ENCODE measurements at places on chromosomes 12 and 14. TPM values are rescaled to one million over a fixed set of nuclear protein-coding genes. Genes with fewer than 3 reads are reported as not detected.

ETFBKMT gene
- 1.6 TPM for total RNA-seq

DNA sequence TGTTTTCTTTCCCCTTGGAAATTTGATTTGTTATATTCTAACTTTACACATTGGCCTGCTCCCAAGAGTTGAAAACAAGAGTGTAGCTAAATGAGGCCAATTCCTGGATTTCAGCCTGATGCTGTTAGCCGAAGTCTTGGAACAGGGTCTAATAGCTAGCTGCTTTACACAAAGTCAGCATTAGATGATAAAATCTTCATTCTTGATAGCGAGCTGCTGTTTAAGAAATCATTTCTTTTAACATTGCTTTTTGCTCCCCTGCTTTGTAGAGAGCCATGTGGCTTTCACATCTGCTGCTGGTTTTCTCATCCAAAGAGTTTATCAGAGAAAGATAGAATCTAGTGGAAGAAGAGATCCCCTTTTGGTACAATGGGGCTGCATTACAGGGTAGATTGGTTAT is 22.3 kb downstream of the FBXW8 start:
- no peak for DNase-seq
- no peaks in the 10 kb centered on the region for H3K36me3 ChIP-seq
- peaks cover 10% of the 10 kb centered on the region for H3K4me1 ChIP-seq
- H3K27me3 ChIP-seq: no peaks in the 10 kb centered on the region
- no peak overlapping the region for H3K27ac ChIP-seq

- H3K27ac ChIP-seq: no peak overlapping the region
- DNase-seq: no peak
- H3K27me3 ChIP-seq: no peaks in the 10 kb centered on the region
- H3K4me1 ChIP-seq: no peaks in the 10 kb centered on the region
- no peaks in the 10 kb centered on the region for H3K36me3 ChIP-seq
Observed at GRCh38 chr12:61018571-61018970, 1241.6 kb upstream of the USP15 start.

DPY19L2 gene
- total RNA-seq: 0.15 TPM

GRCh38 chr14:33063521-33063920 is 124.8 kb downstream of the NPAS3 start:
- no peak overlapping the region for H3K4me3 ChIP-seq
- DNase-seq: no peak
- no peak overlapping the region for H3K27ac ChIP-seq
- no peaks in the 10 kb centered on the region for H3K4me1 ChIP-seq

- no peaks in the 10 kb centered on the region for H3K36me3 ChIP-seq
- H3K27me3 ChIP-seq: no peaks in the 10 kb centered on the region
- no peak overlapping the region for H3K27ac ChIP-seq
Observed at GRCh38 chr14:94021416-94022157, 4.6 kb upstream of the OTUB2 start.

GRCh38 chr12:104964167-104964855 is 6.2 kb upstream of the SLC41A2 start:
- H3K27me3 ChIP-seq: no peaks in the 10 kb centered on the region
- no peak for DNase-seq
- H3K4me1 ChIP-seq: peaks cover under 1% of the 10 kb centered on the region
- no peaks in the 10 kb centered on the region for H3K36me3 ChIP-seq
- no peak overlapping the region for H3K27ac ChIP-seq

- DNase-seq: no peak
- peak overlapping the region; percentile 75 for H3K4me3 ChIP-seq
Observed at GRCh38 chr12:74539765-74540526, 2.3 kb downstream of the ATXN7L3B start.

GRCh38 chr12:6554168-6555017 is 1.4 kb downstream of the IFFO1 start:
- no peak for DNase-seq
- H3K27ac ChIP-seq: peak overlapping the region; percentile 83
- H3K27me3 ChIP-seq: no peaks in the 10 kb centered on the region
- H3K4me1 ChIP-seq: peaks cover 77% of the 10 kb centered on the region
- H3K36me3 ChIP-seq: peaks cover 52% of the 10 kb centered on the region

GRCh38 chr14:105665247-105665950 is 139.0 kb downstream of the TMEM121 start:
- no peak for DNase-seq
- H3K36me3 ChIP-seq: no peaks in the 10 kb centered on the region
- no peak overlapping the region for H3K4me3 ChIP-seq
- no peaks in the 10 kb centered on the region for H3K27me3 ChIP-seq

DNA sequence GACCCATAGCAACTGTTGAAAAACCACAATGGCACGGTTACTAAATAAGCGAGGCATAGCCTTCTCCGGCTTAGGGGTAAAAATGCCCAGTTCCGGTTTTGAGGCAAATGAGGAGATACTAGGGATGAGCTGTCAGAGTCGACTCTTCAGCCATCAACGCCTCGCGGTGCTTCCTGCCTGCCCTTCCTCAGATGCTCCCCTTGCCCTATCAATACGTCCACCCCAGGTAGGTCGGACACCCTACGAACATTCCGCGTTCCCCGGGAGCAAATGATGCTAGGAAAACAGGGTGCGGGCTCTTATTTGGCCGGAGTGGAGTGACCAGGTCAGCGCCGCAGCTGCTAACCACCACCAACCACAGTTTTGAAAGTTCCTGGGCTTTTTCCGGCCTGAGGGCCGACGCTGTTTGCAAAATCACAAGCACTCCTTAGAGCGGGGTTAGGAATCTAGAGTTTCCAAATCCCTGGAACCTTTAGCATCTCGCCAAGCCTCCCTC is 1.2 kb downstream of the SRSF9 start:
- DNase-seq: no peak
- no peaks in the 10 kb centered on the region for H3K27me3 ChIP-seq
- H3K4me1 ChIP-seq: peaks cover 18% of the 10 kb centered on the region
- H3K36me3 ChIP-seq: peaks cover 4% of the 10 kb centered on the region
- peak overlapping the region; percentile 72 for H3K4me3 ChIP-seq

DNA sequence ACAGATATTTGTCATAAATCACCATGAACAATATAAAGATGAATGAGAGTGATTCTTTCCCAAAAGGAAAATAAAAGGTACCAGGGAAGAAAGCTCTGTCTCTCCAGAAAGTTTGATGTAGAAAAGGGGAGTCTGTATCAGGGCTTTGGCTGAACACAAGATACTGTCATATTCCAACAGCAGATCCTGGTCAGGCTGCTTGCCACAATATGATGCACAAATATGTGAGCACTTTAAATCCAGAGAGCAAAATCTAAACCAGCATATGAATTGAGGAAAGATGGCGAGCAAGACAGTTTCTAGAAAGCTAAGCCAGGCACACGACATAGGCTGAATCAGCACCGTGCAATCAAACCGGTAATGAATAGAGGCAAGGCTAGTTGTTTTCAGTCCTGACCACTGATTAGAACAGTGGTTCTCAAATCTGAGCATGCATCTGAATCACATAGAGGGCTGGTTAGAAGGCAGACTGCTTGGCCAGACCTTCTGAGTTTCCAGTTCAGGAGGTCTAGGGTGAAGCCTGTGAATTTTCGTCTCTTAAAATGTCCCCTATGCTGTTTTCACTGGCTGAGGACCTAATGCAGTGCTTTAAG is 60.7 kb downstream of the PLCZ1 start:
- no peaks in the 10 kb centered on the region for H3K36me3 ChIP-seq
- H3K4me3 ChIP-seq: no peak overlapping the region
- no peak for DNase-seq
- no peaks in the 10 kb centered on the region for H3K27me3 ChIP-seq
- no peak overlapping the region for H3K27ac ChIP-seq

CACNA1C gene
- 1.5 TPM for total RNA-seq
